Activated CD8-positive, alpha-beta memory T cell treated with anti-CD3 and anti-CD28 coated beads, Interleukin-2, amount 10 ng/mL, durations not matched to agents 7 days and 5 days (primary cell): ENCODE measurements at places on chromosomes 4 and X.

DNA sequence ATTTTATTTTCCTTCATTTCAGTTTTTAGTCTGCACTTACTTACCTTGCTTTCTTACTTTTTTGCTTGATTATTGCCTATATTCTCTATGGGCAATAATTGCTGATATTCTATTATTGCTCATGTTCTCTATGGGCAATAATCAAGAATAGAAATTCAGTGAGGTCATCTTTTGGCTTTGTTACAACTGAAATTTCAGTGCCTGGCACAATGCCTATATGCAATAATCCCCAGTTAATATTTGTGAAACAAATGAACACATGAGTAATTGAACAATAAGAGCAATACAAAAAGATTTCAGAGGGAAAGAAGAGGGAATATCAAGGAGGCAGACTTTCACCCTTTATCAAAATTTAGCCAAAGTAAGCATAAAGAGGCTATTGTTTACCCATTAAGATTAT lies 48.6 kb upstream of the ARSJ start:
- H3K27ac ChIP-seq = no peak overlapping the region
- no peak overlapping the region for H3K4me3 ChIP-seq
- H3K36me3 ChIP-seq = no peaks in the 10 kb centered on the region
- no peaks in the 10 kb centered on the region for H3K27me3 ChIP-seq

DNA sequence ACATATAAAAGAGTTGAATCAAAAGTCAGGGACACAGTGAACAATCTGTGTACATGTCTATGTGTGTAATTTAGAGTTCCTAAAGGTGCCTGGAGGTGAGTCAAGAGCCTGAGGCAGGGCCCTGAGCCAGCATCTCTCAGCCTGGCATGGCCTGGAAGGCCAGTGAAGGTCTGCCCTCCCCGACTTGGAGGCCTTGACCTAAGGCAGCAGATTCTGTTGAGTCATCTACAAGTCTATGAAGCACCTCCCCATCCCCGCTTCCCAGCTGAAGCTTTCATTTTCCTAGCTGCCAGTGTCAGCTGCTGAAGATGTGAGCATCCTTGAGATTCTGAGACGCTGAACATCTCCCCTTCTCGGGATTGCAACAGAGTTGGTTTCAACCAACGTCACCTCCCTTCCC lies 583.9 kb downstream of the BCOR start:
- H3K27me3 ChIP-seq = no peaks in the 10 kb centered on the region
- H3K4me3 ChIP-seq = no peak overlapping the region
- H3K36me3 ChIP-seq = peaks cover 1% of the 10 kb centered on the region
- no peaks in the 10 kb centered on the region for H3K4me1 ChIP-seq

GRCh38 chr4:4792466-4792865 lies 67.0 kb upstream of the MSX1 start:
- DNase-seq = no peak
- H3K4me3 ChIP-seq = no peak overlapping the region
- H3K36me3 ChIP-seq = peaks cover 6% of the 10 kb centered on the region
- peaks cover 5% of the 10 kb centered on the region for H3K4me1 ChIP-seq

DNA sequence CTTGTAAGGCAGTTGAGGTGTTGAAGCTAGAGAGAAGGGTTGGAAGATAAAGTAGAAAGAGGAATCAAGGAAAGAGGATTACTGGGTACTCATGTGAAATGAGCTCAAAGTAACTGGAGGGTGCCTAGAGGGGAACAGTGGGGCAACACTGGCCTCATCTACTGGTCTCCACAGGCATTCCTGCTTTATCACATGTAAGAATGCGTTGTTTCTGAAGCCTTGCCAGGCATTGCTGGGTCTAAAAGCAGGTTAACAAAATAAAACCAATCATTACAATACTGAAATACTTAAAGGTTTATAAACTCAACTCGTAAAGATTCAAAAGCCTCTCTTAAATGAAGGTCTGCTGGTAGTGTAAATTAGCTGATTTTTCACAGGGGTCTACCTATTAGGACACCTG lies 96.0 kb downstream of the FANCB start:
- DNase-seq = no peak
- H3K4me3 ChIP-seq = no peak overlapping the region
- no peaks in the 10 kb centered on the region for H3K36me3 ChIP-seq

DNA sequence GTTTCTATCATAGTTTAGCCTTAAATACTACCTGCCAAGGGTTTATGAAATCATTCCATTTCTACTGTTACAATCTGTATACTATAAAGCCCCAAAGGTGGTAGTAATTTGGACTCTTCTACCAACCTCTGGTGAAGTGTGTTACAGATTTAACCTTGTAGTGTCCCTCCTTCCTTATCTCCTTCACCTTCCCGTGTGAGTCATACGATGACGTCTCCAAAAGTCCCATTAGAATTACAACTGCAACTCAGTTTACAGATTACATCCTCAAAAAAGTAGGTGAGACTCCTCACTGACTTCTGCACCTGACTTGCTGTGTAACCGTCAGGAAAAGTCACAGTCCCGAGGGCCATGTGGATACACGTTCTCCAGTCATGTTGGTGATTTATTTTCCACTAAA lies 219.0 kb downstream of the DCTD start:
- no peaks in the 10 kb centered on the region for H3K4me1 ChIP-seq
- no peak overlapping the region for H3K27ac ChIP-seq
- DNase-seq = no peak
- H3K27me3 ChIP-seq = no peaks in the 10 kb centered on the region
- no peaks in the 10 kb centered on the region for H3K36me3 ChIP-seq

DNA sequence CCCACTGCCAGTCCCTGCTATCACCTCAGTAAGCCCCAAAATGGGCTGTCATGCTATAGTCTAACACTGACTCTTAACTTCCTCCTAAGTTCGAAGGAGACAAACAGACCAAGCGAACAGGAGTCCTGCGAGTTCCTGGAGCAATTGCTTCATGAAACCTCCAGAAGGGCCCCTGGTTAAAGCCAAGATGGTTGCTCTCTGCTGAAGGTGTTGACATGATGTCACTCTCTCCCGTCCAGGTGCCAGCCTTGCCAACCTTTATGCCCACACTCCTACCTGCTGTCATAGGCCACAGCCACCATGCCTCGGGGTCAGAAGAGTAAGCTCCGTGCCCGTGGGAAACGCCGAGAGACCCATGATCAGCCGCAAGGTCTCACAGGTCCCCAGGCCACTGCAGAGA lies at the start of gene MAGEB6B:
Gene MAGEB6B, plus strand, starts transcription at position 301 of the 400 bp plus-strand sequence. Its CDS starts 0 bp downstream, at position 301.
- H3K27ac ChIP-seq = no peak within 1 kb of the TSS
- no peaks in the 10 kb centered on the region for H3K27me3 ChIP-seq
- no peak for DNase-seq
- no peaks in the 10 kb centered on the region for H3K36me3 ChIP-seq
- H3K4me1 ChIP-seq = no peaks in the 10 kb centered on the region

GRCh38 chr4:89009761-89010369 lies 47.1 kb downstream of the FAM13A start:
- no peak overlapping the region for H3K4me3 ChIP-seq
- H3K4me1 ChIP-seq = no peaks in the 10 kb centered on the region
- no peak overlapping the region for H3K27ac ChIP-seq

DNA sequence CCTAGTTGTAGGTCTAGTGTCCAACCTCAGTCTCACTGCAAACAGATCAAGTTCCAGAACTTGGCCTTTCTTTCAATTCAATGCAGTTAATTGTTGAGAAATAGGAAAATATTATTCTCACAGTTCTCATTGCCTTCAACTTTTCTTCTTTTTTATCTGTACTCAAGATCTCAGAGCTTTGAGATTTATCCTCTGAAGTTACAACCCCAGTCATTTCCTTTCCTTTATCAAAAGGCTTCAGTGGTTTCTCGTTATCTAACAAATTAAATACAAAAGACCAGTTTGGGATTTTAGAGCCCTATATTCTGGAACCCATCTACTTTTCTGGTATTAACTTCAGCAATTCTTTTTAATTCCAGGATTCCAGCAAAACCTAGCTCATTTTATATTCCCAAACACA lies 130.2 kb downstream of the TMA16 start:
- H3K4me3 ChIP-seq = no peak overlapping the region
- H3K27me3 ChIP-seq = no peaks in the 10 kb centered on the region
- H3K36me3 ChIP-seq = no peaks in the 10 kb centered on the region
- H3K27ac ChIP-seq = no peak overlapping the region

DNA sequence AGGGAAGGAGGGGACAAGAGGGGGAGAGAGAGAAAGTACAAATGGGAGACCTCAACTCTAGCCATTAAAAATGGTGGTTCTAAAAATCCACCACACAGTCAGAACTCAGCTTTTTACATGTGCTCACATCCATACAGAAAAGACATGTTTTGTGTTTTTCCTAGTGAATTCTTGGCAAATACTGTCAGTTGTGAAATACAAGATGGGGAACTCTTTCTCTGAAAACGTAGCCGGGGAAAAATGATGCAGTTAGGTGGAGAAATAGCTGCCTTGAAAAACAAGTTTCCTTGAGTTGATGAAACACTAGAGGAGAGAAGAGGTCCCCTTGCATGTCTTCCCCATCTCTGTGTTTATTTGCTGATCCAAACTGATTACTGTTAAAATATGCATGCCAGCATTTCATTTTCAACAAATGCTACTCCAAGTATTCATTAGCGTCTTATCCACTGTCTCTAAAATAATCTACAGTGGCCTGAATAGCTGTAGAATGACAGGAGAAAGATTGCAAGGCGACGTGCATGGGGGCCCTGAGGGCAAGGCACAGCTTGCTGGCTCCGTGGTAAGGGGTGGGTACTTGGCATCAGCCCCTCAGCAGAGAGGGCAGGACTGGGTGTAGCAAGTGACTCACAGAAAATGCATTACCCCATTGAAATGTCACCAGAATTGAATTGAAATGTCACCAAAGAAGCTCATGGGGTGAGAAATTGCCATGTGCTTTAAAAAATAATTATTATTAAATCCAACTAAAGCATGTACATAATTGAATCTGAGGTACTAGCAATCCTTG lies 48.1 kb upstream of the TBL1X start:
- peaks cover 14% of the 10 kb centered on the region for H3K4me1 ChIP-seq
- no peak overlapping the region for H3K27ac ChIP-seq
- DNase-seq = no peak
- H3K36me3 ChIP-seq = no peaks in the 10 kb centered on the region
- H3K4me3 ChIP-seq = no peak overlapping the region
- no peaks in the 10 kb centered on the region for H3K27me3 ChIP-seq

DNA sequence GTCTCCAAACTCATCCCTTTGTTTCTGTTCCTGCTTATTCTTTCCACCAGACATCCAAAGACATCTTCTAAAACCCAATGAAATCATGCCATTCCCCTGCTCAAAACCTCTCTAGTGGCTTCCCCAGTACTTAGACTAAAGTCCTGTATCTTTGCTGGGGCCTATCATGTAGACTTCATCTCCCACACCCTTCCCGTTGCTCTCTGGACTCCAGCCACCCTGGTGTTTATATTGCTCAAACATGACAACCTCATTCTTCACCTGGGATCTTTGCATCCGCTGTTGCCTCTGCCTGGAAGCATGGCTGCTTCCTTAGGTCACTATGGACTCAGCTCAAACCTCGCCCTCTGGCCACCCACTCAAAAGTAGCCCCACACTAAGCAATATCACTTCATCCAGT lies 23.7 kb downstream of the TBC1D1 start:
- no peak for DNase-seq
- peaks cover 3% of the 10 kb centered on the region for H3K4me1 ChIP-seq
- H3K36me3 ChIP-seq = peaks cover 20% of the 10 kb centered on the region
- H3K27me3 ChIP-seq = no peaks in the 10 kb centered on the region
- no peak overlapping the region for H3K27ac ChIP-seq

DNA sequence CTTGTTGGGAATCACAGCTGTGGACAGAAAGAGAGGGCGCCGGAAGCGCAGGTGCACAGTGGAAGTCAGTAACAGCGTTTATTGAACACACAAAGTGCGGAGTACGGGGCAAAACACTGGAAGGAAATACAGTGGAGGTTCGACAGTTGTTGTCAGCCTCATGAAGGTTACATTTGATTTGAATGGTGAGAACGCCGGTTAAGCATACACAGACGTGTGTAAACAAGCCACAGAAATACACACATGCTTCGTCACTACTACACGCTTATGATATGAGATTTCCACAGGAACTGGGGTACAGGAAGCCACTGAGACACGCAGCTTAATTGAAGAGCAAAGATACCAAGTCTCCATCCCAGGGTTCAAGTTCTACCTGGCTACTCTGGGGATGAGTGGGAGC lies 12.0 kb downstream of the CCKAR start:
- H3K36me3 ChIP-seq = no peaks in the 10 kb centered on the region
- no peaks in the 10 kb centered on the region for H3K4me1 ChIP-seq
- no peak overlapping the region for H3K4me3 ChIP-seq
- no peak for DNase-seq
- no peak overlapping the region for H3K27ac ChIP-seq

GRCh38 chrX:136659174-136659573 lies 11.2 kb downstream of the CD40LG start:
- H3K36me3 ChIP-seq = peaks cover 46% of the 10 kb centered on the region
- H3K4me3 ChIP-seq = no peak overlapping the region
- H3K27me3 ChIP-seq = no peaks in the 10 kb centered on the region
- DNase-seq = no peak
- peaks cover 45% of the 10 kb centered on the region for H3K4me1 ChIP-seq

DNA sequence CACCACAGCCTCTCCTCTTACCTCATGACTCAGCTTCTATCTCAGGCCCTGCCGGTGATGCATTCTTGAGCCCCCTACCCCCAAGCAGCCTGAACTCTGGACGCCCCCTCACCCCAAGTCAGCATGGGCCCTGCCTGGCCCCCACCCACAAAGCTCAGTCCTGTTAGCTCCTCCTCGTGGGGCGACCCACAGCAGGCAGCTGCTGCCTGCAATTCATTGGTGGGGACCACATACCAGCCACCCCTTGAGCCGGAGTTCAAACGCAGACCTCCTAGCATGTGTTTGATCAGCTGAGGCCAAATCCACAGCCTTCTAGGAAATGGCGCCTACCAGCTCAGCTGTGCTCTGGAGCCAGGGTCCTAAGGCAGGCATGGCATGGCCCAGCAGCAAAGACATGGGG lies 111.8 kb downstream of the EFNB1 start:
- H3K4me3 ChIP-seq = no peak overlapping the region
- H3K4me1 ChIP-seq = no peaks in the 10 kb centered on the region
- DNase-seq = no peak
- H3K36me3 ChIP-seq = no peaks in the 10 kb centered on the region
- H3K27ac ChIP-seq = no peak overlapping the region
- H3K27me3 ChIP-seq = no peaks in the 10 kb centered on the region

DNA sequence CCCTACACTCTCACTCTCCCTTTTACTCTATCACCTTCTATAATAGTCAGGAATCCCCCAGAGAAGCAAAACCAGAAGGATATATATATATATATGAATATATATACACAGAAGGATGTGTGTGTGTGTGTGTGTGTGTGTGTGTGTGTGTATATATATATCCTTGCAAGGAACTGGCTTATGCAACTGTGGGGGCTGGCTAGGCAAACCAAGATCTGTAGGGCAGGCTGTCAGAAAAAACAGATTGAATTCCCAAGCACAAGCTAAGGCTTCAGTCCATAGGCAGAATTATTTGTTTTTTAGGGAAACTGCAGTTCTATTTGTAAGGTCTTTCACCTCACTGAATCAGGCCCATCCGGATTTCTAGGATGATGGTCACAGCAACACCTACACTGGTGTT lies 13.0 kb upstream of the KLHL2 start:
- no peaks in the 10 kb centered on the region for H3K27me3 ChIP-seq
- no peak overlapping the region for H3K27ac ChIP-seq
- no peaks in the 10 kb centered on the region for H3K36me3 ChIP-seq

GRCh38 chr4:8849266-8850073 lies 22.2 kb downstream of the HMX1 start:
- DNase-seq = no peak
- H3K4me1 ChIP-seq = no peaks in the 10 kb centered on the region
- no peaks in the 10 kb centered on the region for H3K36me3 ChIP-seq
- no peak overlapping the region for H3K27ac ChIP-seq
- no peak overlapping the region for H3K4me3 ChIP-seq

GRCh38 chr4:28386776-28387175 lies 1526.1 kb downstream of the STIM2 start:
- no peak overlapping the region for H3K4me3 ChIP-seq
- H3K36me3 ChIP-seq = no peaks in the 10 kb centered on the region
- no peak overlapping the region for H3K27ac ChIP-seq
- no peak for DNase-seq
- H3K27me3 ChIP-seq = no peaks in the 10 kb centered on the region
- H3K4me1 ChIP-seq = no peaks in the 10 kb centered on the region
